ENCODE measurements at places on chromosomes 16 and 17.

GRCh38 chr17:58677194-58677880 is 14.5 kb downstream of the TEX14 start:
- DNase-seq, result no peak

DNA sequence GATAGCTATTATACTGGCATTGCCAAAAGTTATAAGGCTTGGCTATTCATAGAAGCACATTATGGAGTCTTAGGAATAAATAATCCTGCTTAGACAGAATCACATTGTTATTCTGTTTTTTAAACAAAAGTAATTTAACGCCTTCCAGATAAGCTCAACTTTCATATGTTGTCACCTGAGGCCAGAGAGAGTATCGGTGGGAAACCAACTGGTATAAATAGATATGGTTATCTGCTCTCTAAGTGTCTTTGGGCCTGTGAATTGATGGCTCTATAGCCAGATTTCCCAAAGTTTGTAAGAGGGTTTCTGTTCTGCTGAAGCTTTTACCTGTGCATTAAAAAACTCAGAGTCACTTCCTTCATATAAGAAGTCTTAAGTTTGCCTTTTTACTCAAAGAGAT is 1449.4 kb downstream of the CDH11 start:
- no peak for DNase-seq

DNA sequence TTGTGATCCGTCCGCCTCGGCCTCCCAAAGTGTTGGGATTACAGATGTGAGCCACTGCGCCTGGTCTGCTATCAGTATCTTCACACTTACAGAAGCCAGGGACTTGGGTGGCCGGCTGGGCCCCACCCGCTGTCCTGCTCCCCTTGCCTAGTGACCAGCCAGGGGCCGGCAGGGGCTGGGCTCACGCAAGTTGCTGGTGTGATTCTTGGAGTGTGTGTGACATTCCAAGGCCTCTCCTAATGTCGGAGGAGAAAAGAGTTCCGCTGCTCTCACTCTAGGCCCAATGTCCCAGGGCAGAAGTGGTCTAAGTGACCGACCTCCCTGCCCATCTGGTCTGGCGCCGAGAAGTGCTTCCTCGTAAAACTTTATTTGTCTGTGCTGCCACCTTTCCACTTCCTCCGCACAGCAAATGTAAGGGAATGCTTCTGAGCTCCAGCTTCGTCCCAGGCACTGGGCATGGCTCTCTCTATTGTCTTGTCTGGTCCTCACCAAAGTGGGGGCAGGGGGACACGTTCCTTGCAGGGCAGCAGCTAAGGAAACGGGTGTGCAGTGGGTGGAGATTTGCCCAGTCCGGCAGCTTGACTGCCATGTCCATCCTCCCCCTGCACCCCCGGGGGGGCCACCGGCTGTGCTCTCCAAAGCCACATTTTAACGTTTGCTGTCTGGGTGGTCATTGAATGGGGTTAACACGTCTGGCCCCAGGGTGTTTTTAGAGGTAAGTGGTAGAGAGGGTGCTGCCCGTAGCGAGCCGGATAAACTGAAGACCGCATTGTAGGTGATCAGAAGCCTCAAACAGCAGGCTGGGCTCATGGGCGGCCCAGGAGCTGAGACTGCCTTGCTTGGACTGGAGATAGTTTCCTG is 7.8 kb upstream of the GSE1 start:
- DNase-seq, result no peak

- DNase-seq, result no peak
Measured at GRCh38 chr17:56737421-56738161, 96.1 kb downstream of the C17orf67 start.

DNA sequence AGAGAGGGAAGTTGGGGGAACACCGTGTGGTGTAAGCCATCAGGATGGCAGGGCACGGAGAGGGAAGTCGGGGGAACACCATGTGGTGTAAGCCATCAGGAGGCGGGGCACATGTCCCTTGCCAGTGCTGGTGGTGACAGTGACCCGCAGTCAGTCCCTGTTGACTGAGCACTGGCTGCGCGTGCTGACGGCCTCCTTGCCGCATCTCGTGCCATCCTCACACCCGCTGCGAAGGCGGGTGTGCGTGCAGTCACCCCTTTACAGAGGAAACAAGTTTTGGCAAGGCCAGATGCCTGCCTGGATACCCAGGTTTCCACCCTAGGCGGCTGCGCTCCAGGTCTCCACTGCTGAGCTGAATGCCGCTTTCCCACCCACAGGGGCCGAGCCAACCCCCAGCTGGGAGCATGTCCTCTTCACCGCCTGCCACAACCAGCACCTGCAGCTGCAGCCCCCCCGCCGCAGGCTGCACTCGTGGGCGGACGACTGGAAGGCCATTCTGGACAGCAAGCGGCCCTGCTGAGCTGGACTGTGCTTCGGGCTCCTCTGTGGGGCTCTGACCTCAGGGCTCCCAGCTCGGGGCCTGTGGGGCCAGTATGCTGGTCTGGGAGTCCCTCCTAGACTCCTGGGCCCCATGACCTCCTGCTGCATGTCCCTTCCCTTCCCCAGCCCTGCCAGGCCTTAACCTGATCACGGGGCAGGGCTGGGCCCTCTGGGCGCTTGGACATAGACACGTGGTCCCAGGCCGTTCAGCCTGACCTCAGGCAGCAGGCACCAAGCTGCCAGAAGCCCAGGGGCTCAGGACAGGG is 43.5 kb downstream of the NT5M start:
- DNase-seq, result no peak

DNA sequence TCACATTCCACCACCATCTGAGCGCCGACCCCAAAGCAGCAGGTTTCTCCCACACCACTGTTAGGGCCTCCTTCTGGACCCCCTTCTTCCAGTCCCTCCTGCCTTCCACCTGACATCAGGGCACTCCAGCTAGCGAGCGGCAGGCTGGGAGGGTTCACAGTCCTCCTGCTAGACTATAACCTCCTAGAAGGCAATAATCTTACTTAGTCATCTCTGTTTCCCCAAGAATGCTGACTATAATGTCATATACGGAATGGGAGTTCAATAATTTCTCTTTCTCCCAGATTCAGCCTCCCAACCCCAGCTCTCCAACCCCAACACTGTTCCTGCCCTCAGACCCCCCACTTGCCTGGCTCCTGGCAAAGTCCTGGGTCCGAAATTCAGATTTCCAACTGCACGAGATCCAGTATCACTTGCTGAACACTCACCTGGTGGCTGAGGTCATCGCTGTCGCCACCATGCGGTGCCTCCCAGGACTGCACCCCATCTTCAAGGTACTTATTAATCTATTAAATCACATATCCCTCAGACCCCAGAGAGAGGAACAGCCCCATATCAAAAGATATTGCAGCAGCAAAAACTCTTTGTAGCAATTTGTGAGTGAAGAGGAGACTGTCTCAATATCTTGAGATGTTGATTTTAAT is 5.6 kb downstream of the ALOX12 start:
- DNase-seq, result no peak

GRCh38 chr17:64455993-64456885 is 7.3 kb downstream of the MILR1 start:
- DNase-seq, result no peak

GRCh38 chr17:60555786-60556185 is 29.7 kb upstream of the APPBP2 start:
- no peak for DNase-seq

DNA sequence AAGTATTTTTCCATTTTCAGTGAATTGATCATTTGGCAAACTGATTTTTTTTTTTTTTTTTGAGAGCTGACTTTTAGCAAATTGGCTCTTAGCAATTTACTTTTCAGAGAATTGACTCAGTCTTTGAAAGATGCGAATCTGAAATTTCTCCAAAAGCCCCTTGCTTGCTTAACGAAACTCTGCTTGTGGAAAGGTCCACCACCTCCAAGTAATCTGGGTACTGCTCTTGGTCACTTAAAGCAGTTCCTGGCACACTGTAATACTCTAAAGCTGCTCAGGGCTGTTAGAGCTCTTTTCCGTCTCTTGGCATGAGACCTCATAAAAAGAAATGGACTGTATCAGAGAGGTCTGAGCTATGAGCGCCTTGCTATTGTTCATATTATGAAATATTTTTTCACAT is 2.9 kb downstream of the GSDMB start:
- DNase-seq, result no peak

DNA sequence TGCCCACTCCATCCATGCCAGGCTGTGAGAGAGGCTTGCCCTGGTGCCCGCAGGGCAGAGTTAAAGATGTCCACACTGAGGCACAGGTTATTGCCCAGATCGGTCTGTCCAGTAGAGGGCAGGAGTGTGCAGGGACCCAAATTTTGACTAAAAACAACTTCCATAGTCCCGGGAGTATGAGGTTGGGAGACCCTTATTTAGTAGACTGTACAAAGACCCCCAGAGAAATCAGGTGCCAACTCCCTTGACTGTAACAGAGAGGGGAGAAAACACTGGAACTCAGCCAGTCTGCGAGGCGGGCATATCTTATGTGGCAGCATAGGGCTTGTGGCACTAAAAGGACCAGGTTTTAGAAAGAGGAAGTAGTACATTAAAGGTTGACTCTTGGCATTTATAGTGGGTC is 43.4 kb downstream of the HNF1B start:
- no peak for DNase-seq

GRCh38 chr17:83185023-83186002 is 105.9 kb downstream of the METRNL start:
- no peak for DNase-seq

DNA sequence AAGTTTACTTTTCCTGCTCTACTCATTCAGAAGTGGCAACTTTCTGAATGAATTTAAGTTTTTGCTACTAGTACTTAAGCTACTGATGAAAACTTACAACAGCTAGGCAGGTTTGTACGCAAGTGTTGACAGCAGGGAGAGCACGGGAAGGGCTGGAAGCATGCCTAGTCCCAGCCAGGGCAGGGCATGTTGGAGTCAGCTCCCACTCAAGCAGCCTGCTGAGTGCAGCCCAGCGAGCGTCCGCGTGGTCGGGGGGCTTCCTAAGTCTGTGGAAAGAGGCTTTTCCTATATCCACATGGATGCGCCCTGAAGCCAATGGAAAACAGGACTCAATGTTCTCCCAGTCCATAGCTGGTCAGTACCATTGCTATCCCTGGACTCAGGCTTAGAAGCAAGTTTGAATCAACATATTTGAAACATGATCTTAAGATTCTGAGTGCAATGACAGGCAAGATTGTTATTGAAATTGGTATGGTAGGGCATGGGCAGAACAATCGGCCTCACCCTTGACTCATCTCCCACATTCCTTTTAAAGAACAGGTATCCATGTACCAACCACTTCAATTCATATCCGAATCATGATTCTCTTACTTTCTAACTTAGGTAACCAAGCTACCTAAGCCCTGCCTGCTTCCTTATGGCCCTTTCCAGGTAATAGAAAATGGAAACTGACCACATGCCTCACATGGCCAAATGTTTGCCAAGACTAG is 22.5 kb downstream of the CYB5D2 start:
- DNase-seq, result no peak

DNA sequence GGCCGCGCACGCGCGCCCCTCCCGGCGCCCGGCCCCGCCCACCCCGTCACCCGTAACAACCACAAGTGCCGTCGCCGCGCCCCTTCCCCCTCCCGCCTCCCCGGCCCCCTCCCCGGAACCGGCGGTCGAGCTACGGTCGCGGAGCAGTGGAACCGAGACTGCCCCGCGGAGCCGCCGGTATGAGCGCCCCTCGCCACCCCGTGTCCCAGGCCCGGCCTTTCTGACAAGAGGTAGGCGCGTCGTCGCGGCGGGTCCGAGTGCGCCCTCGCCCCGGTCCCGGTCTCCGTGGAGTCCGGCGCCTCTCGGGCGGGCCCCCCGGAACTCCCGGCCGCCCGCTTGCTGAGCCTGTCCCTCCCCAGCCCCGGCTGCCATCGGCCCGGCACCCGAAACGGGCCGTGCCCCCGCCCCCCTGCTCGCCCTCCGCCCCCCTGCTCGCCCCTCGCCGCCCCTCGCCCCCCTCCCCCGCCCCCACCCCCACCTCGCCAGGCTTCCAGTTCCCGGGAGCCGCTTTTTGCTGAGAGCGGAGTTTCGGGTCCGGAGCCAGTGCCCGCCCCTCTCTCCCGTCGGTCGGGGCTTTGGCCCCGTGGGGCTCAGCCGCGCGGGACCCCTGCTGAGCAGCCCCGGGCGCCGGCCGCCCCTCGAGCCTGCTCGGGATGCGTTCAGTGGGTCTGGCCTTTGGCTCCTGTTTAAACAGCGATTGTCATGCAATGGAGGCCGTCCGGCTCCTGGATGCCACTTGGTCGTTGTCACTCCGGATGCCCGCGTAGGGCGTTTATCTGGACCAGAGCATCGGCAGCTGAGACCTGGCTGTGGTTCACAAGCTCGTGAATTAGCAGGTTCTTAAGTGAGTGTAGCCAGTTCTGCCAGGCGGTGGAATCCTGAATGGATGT is at the start of gene SEC14L1:
Gene SEC14L1 (plus strand): TSS at position 92 of the 890 bp plus-strand sequence. CDS start 2,628 bp downstream, outside the sequence.
- DNase-seq, result no peak

- DNase-seq, result no peak
Measured at GRCh38 chr16:67158637-67159600, 790 bp downstream of the TRADD start.

- DNase-seq, result no peak
Measured at GRCh38 chr16:73771196-73772064, 525.2 kb upstream of the PSMD7 start.

GRCh38 chr17:31067691-31068184 is 27.0 kb upstream of the NF1 start:
- no peak for DNase-seq

DNA sequence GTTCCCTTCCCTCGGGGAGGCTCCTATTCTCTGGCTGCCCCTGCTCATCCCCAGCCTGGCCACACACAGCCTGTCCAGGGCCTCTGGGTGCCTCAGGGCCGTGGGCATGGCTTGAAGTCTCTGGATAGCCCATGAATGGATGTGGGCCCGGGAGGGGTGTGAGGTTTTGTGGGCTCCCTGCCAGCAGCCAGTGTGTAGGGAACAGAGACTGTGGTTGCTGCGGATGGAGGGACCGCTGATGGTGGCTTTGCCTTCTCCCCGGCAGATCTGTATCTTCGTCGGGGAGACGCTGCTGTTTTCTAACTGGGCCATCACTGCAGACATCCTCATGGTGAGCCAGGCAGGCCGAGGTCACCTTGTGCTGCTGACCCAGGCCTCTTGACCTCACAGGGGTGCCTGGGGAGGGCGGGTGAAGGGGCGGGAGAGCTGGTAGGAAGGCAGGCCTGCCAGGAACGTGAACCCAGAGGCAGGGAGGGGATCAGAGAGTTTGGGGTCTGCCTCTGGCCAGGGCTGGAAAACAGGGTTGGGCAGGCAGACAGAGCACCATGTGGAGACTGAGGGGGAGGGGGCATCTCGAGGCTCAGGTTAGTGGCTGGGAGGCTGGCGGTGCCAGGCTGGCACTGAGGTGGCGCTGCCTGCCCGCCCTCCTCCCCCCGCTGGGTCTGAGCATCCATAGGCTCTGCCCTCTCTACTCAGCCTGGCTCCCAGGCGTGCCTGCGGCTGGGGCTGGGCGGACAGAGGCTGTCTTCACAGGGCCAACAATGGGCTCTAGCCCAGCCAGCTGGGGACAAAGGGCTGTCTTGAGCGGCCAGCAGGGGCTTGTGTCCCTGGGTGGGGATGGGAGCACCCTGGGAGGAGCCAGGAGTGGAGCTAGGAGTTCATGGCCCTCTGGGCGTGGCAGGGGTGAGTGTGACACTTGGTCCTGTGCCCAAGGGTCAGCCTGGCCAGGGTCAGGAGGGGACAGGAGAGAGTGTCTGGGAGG is 21.4 kb downstream of the MYBBP1A start:
- no peak for DNase-seq

Data from NCI-H1092 (cell line).